ENCODE measurements at places on chromosomes 7 and 10.

DNA sequence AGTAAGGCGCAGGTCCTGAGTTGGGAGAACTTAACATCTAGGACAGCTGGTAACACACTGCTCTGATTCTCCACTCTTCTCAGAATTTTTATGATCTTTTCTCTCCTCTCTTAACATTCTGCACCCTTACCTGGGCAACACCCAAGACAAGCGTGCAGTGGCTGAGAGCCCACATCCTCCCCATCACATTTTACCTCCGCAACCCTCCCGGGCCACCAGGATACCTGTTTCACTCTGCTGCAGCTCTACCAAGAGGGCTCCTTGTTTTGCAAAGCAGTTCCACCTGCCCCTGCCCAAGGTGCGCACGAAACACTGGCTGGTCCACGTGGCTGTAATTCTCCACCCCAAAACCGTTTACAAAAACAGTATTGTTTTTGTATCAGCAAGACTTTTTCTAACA lies 81.5 kb downstream of the ITIH5 start:
- DNase-seq = no peak

- DNase-seq = no peak
Measured at GRCh38 chr10:68095153-68095552, 14.1 kb upstream of the MYPN start.

GRCh38 chr10:119443970-119444660 lies 98.4 kb downstream of the RGS10 start:
- no peak for DNase-seq

DNA sequence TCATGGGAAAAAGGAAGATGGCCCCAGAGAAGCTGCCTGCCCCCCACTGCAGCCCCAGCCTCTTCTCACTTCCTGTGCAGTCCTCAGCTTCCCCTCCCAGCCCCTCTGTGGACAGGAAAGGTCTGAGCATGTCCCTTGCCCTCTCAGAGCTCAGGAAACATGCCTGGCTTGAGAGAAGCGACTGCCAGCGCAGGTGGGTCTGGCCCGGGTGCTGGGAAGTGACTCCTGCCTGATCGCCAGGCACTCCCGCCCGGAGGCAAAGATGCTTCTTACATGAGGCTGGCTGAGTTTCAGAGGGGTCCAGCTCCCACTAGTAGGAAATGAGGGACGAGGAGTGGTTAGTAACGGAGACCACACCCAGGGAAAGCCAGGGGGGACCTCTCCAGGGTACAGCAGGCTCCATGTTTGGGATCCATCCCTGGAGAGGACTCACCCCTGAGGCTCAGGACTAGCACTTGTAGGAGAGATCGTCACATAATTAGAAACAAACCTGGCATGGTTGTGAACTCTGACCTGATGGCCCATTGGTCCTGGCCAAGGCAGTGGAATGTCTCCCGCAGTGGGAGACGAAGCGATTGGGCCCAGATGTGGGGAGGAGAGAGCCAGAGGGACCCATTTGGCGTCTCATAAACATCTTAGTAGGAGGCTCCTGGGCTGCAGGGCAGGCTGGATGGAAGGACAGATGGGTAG lies 12.3 kb downstream of the ELN start:
- DNase-seq = no peak

- DNase-seq = no peak
Measured at GRCh38 chr10:100645613-100646392, 99.6 kb upstream of the PAX2 start.

DNA sequence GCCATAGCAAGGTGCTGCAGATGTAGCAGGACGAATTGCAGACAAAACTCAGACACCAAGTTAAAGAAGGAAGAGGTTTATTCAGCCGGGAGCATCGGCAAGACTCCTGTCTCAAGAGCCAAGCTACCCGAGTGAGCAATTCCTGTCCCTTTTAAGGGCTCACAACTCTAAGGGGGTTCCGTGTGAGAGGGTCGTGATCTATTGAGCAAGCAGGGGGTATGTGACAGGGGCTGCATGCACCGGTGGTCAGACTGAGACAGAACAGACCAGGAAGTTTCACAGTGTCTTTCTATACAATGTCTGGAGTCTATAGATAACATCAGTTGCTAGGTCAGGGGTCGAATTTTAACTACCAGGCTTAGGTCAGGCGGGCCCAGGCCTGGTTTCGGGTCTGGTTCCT lies 222.0 kb upstream of the C7orf33 start:
- no peak for DNase-seq

- DNase-seq = no peak
Measured at GRCh38 chr10:109945473-109946177, 22.3 kb upstream of the XPNPEP1 start.

- no peak for DNase-seq
Measured at GRCh38 chr7:138286846-138287245, 173.2 kb upstream of the TRIM24 start.

DNA sequence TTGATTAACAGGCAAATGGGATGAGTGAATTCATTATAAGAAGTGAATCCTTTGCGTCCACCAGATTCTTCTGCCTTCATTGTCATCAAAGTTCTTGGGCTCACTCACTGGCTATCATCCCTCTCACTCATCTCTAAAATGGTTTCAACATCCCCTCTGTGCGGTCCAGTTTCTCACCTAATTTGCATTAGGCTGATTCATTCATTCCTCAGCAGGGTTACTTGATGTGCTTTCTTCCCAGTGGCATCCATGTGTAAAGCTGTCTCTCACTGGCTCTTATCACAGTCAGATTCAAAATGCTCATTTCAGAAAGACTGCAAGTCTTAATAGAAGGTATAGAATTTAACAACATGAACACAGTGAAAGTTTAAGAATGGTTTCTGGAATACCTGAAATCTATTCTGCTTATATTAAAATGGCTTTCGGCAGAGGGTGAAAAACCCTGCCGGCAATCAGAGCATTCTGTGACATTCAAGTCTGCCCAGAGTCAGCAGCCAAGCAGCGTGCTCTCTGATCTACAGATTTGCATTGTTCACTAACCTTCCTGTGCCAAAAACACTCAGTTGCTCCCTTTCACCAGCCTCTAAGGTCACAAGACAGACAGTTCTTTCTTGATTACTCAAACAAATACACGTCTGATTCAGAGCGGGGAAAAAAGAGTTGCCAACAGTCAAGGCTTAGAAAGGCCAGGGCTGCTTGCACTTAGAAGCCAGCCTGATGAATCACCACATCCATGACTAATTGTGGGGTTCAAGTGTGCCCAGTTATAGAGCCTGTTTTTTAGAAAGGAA lies 106.7 kb downstream of the TES start:
- no peak for DNase-seq

- no peak for DNase-seq
Measured at GRCh38 chr7:55953707-55954475, 2.2 kb downstream of the MRPS17 start.

DNA sequence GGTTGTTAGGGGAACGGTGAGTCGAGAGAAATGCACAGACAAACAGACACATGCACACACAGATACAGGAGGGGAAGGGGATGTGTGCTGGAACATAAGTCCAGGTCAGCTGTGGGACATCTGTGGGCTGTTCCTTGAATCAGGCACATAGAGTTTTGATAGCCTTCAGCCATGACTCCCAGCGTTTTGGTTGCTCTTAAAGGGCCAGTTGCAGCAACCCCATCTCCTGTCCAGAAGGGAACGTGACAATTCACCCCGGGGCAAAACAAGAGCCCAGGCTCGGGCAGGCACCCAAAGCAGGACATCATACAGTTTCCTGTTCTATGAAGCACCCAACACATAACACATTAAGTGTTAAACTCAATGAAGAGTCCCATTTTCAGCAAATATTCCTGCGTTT lies 9.6 kb downstream of the INSYN2A start:
- DNase-seq = no peak

DNA sequence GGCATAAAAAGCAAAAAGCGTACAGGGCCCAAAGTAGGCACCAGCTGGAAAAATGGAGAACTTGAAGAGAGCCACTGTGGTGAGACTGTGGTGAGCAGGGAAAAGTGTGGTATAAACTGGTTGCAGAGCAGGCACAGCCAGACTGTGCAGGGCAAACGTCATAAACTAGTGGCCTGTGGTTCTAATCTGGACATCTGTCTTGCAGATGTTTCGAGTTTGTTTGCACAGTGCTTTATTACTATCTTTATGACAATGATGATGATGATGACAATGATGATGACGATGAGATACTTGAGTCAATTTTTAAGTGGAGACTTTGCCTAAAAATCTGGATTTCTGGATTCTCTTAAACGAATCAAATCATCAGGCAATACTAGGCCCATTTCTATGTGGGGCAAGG lies 45.7 kb downstream of the SEMA3C start:
- DNase-seq = no peak

DNA sequence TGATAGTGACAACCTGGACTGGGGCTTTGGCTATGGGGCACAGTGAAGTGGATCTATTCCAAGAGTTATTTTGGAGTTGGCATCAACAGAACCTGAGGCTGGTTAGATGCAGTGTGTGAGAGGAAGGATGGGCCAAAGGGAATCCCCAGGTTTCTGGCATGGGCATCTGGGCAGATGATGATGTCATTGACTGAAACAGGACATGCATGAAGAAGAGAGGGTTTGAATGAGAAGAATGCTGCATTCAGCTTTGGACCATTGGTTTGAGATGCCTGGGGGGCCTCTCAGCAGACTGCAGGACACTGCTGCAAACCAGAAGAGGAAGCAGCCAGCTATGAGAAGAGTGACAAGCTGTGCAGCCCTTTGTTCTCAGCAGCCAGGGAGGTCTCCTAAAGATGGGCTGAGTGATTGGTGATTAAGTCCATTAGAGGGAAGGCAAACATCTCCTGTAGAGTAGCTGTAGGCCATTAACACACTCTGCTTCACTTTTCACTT lies 23.1 kb upstream of the PIK3CG start:
- DNase-seq = no peak

GRCh38 chr7:133668296-133669060 lies 415.6 kb downstream of the EXOC4 start:
- DNase-seq = no peak

GRCh38 chr7:38842746-38843145 lies 66.2 kb downstream of the VPS41 start:
- DNase-seq = no peak

GRCh38 chr7:34752929-34753328 lies 94.9 kb downstream of the NPSR1 start:
- no peak for DNase-seq

- DNase-seq = no peak
Measured at GRCh38 chr10:44033008-44033407, 351.9 kb downstream of the CXCL12 start.

DNA sequence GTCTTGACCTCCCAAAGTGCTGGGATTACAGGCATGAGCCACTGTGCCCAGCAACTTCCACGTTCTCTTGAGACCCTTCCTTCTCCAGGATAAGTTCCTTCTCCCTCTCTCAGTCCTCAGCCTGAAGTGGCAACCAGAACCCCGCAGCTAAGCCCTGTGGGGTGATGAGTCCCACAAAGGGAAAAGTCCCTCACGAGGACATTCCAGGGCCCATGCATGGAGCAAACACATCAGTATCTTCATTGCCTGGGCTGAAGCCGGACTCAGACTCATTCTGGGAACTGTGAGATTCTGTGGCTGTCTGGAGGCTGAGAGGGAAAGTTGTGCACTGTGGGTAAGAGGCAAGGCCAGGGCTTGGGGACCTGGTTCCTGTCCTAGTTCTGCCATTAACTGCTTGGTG lies 622.9 kb downstream of the GALNT17 start:
- DNase-seq = no peak

GRCh38 chr7:155739538-155740143 lies 72.6 kb downstream of the SHH start:
- no peak for DNase-seq

GRCh38 chr10:69416695-69417094 lies at the start of gene TACR2:
Gene TACR2 (minus strand): TSS chr10:69416918. CDS start chr10:69416323, 595 bp downstream.
- DNase-seq = no peak

- DNase-seq = no peak
Measured at GRCh38 chr7:468681-469562, 50.7 kb downstream of the PDGFA start.

DNA sequence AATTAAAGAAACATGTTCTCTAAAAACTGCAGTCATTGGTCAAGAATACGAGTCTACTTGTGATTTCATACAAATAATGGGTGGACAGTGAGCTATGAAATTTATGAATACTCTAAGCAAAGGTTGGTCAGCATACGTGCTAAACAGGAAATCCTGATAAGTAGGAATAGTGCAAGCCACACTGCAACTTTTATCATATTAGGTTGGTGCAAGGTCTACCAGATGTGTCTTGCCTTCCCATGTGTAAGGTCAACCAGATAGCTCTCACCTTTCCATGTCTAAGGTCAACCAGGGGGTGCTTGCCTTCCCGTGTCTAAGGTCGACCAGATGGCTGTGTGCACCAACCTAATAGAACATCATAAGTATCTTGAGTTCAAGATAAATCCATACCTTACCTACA lies 2.0 kb upstream of the ITGB1 start:
- DNase-seq = peak; percentile 21

DNA sequence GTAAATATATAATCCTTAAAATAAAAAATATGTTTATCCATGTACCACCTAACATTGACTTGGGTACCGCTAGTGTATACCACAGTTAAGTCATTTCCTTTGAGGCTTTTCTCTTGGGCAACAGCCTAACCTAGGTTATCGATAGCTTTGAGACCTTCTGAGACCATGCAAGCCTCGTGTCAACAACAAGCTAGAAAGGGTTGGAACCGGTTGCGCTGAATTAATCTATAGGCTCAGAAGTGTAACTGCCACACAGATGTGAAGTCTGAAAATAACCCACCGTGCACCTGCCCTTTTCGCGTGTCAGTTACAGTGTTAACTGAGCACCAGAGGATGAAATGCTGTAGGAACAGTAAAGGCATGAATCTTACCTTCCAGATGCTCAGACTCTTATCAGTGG lies 59.8 kb downstream of the ARID5B start:
- peak; percentile 97 for DNase-seq

DNA sequence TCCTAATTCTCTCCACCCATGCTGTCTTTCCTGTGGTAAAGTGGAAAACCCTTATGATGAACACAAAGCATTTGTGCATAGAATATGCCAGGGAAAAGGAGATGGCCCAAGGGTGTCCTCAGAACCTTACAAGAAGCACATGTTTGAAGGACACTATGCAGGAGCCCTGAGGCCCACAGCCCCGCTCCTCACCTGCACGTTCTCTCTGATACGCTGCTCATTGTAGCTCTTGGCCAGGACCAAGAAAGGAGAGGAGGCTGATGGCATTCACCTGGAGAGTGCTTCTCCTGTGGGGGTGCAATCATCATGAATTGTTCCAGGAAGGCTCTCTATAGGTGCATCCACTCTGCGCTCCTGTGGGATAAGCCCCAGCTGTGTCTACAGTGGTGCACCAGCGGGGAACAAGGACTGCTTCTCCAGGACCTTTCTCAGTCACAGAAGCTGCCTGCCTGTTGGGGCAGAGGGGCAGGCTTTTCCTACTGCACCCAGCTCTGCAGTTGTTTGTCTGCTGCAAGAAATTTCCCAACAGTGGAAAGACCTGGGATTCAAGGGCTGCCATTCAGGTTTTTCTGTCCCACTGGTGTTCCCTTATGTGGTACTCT lies 19.9 kb downstream of the AKR1C2 start:
- no peak for DNase-seq

DNA sequence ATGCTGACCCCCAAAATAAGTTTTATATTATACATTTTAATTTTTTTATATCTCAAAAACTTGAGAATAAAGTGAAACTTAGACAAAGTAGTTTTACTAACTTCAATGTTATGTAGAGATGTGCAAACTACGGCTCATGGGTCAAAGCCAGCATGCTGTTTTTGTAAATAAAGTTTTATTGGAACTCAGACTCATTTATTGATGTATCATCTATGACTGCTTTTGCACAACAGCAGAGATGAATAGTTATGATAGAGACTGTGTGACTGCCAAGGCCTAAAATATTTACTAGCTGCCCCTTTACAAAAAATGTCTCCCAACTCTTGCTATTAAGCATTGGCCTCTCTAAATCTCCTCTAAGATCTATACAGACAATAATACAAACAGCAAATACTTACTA lies 12.4 kb downstream of the MTPN start:
- no peak for DNase-seq

Data from NAMALWA (cell line).